ENCODE measurements at places on chromosomes 3 and 15.

GRCh38 chr3:129060276-129061022, at the start of gene GP9:
Gene GP9, plus strand, starts transcription at chr3:129060779. Its CDS starts 961 bp downstream, at chr3:129061740.
- no peak for DNase-seq

GRCh38 chr15:61459785-61460707, 230.9 kb upstream of the RORA start:
- no peak for DNase-seq

GRCh38 chr3:36597422-36597821, 166.9 kb downstream of the DCLK3 start:
- no peak for DNase-seq

DNA sequence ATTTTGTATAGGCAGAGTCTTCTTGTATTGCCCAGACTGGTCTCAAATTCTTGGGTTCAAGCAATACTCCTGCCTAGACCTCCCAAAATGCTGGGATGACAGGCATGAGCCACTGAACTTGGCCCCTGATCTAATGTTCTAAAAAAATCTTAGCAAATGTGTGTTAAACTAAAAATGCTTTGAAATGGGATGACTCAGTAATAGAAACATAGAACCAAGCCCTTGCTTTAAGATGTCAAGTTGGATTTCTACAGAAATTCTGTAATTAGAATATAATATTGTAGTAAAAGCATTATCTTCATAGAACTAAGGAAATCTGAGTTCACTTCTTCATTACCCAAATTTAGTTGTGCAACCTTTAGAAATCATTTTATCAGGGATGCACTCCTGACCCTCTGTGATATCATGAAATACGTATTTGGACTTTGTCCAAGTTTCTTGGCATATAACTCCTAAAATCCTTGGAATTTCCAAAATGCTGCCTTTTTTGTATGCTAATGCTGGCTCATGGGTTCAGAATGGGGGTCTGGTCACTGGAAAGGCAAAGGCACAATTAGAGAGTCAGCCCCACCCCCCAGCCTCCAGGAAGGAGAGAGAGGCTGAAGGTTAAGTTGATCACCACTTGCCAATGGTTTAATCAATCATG, 217.3 kb downstream of the TP63 start:
- DNase-seq, result no peak

GRCh38 chr15:90571063-90571541, 41.4 kb downstream of the CRTC3 start:
- DNase-seq, result no peak

DNA sequence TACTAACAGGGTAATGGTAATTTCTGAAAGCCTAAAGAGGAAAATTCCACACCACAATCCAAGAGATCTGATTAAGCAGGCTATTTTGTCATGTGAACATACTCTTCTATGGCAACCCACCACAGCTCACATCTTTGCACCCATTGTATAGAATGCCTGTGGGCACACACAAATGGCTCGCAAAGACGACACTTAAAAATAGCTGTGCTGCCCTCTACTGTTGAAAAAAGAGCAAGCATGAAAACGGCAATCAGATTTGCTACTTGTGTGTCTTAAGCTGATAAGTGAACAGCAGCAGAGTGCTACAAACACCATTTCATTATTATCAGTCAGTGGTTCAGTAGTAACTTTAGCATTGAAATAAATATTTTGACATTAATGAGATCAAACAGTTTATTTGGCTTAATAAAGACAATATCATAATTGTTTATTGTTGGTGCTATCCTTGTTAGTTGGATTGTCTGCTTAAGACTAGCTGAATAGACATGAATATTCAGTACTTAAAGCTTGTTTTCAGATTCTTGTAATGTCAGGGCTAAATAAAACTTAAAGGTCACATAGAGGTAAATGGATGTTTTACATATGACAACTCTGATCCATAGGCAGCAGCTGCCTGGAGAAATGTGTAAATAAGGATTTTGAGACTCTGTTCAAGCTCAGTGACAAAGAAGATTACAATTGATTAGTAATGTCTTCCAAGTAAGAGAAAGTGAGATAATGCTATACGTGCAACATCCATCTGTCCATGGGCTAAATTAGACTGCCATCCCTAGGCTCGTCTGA, 199.1 kb downstream of the LRRN1 start:
- DNase-seq, result no peak

DNA sequence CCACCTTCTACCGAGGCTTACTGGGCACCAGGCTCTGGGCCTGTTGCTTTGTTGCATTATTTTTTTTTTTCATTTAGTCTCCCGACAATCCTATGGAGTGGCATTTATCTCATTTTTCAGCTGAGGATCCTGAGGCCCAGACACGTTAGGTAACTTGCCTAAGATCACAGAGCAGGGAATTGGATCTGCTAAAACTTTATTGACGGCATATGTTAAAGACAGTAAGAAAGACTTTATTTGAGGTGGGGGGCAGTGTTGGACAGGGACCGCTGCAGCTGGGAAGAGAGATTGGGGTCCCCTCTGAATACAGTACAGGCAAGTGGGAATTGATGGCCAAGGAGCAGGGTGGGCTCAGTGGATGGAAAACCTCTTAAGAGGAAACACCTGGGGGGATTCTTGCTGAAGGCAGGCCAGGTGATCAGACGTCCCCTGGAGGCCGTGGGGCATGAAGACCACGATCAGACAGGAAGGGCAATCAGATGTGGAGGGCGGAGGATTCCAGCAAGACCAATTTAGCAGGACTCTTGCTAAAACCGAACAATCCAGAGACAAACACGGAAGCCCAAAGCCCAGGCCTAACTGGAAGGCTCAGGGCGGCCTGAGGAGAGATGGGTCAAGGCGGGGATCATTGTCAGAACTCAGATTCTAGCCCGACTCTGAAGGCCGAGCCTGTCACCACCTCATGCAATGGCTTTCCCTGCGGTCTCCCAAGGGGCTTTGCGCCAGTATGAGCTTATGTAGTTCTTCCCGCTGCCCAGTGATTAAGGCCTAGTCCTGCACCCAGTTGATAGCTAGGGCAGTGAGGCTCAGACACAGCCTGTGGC, 53.7 kb downstream of the RGMA start:
- no peak for DNase-seq

- no peak for DNase-seq
These were observed 485.9 kb downstream of the NSUN3 start for GRCh38 chr3:94548581-94549316.

GRCh38 chr15:84982301-84982920, 755 bp downstream of the PDE8A start:
- DNase-seq, result peak; percentile 12

DNA sequence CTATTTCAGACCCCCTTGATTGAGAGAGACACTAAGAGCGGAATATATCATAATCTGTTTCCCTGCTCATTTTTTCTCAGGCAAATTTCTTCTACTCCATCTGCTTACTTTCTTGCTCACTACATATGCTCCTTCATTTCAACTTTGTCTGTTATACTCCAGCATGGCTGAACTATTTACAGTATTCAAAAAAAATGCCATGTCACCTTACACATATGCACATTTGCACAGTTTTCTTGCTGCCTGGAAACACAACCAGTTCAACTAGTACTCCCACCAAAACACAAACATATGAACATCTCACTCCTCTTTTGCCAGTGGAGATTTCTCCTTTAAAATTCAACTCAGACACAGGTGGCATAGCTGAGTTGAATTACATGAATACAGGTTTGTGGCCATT, 1142.1 kb upstream of the CADM2 start:
- no peak for DNase-seq

DNA sequence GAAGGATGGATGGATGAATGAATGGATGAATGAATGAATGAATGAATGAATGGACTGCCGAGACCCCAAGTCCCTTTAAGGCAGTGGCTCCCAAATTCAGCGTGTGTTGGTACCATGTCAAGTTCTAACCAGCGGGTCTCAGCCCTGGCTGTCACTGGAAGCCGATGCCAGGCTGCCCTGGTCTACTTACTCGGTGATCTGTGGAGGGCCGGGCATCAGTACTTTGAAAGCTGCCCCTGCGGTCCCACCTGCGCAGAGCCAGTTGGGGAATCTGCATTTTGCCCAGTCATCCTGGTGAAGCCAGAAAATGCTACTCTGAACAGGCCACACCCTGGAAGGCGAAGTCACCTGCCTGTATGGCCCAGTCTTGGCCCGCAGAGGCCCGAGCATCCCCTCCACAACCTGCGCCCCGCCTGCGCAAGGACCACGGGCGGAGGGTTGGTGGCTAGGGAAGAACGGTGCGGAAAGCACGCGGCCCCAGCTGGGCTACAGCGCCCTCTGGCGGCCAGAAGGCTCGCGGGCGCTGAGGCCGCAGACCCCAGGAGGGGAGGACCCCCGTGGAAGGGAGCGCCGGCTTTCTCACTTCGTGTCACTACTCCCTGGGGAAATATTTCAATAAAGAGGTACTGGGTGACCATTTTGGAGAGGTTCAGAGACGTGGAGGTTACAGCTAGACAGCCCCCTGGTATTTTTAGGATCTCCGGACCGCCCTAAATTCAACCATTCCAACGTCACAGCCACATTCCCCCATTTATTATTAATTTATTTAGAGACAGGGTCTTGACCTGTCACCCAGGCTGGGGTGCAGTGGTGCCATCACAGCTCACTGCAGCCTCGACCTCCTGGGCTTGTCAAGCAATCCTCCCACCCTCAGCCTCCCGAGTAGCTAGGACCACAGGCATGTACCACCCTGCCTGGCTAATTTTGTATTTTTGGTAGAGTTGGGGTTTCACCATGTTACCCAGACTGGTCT, 34.9 kb downstream of the PRKCD start:
- peak; percentile 52 for DNase-seq

DNA sequence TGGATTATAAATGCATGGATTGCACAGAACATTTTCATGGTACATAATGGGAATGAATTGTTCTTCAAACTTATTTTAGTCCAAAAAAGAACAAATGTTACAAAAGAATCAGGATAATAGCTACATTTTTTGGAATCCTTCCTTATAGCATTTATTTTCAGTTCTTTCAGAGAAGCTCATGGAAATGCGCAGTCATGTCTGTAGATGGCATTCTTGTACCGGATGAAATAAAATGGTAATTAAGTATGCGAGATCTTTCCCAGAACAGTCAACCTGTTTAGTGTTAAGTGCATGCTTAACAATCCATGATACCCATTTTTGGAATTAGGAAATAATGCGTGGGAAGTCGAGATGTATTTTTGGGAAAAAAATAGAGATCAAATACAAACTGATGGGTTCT, 38.2 kb upstream of the GOLGA8B start:
- no peak for DNase-seq

- DNase-seq, result no peak
These were observed 52.9 kb upstream of the ARL6 start for GRCh38 chr3:97711654-97712053.

DNA sequence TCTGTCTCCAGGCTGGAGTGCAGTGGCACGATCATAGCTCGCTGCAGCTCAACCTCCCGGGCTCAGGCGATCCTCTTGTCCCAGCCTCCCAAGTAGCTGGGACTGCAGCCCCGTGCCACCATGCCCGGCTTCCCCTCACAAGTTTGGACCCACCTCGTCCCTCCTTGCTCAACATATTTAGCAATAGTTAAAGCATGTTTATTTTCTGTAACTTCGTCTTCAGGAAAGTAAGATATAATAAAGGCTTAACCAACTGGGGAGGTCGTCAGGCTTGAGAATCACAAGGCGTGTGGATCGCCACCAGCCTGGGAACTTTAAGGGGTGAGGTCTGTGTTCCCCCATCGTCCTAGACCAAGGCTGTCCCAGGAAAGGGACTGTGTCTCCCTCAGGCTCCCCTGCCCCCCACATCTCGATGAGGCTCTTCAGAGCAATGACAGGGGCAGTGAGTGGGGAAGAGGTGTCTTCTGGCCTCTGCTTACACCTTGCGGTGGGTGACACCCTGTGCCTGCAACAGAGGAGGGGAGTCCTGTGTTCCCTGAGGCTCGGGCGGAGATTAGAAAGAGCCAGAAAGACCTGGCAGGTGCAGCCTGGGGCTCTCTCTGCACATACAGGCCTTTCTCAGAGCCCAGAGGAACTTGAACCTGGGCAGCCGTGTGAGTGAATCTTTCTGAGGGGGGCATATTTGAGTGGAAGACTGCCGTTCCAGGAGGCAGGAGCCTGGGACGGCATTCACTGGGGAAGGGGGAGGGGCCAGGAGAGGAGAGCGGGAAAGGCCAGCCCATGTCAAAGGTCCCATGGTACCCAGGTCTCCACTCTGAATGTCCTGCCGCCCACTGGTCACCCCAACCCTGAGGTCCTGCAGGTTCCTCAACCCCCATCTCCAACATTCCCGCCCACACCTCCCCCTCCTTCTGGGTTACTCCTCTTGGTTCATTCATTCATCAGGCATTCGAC, 152.3 kb downstream of the SMAD6 start:
- DNase-seq, result no peak

DNA sequence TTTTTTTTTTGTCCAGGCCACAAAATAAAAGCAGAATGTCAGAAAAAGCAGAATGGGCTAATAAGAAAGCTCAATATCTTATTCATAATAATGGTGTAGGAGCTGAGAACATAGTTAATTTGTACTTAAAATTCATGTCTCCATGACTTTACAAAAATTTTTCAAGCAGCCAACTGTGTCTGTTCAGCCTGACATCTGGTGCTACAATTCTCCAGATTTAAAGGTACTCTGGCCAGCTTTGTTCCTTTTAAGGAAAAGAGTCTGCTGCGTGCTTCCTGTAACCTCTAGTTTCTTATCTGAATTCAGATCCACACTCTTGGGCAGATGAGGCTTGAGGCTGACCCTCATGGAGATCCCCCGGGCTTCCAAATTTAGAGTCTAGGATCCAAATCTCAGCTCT, 8.7 kb upstream of the RFX7 start:
- no peak for DNase-seq

DNA sequence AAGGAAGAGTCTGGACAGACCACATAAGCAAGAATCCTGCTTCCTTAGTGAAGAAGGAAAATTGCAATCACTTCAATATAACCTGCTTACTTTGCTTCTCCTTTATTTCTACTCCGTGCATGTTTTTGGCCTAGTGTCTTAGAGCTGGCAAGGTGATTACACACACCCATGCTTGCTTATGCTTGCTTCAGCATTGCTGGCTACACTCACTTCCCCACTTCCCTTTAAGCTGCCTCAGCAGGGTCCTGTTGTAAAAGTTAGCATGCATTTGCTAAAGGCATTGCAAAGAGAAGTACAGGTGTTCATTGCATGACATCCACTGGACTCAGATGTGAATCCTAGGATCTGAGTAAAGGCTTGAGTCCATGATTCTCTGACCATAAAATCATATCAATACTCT, 47.5 kb upstream of the STT3B start:
- no peak for DNase-seq

DNA sequence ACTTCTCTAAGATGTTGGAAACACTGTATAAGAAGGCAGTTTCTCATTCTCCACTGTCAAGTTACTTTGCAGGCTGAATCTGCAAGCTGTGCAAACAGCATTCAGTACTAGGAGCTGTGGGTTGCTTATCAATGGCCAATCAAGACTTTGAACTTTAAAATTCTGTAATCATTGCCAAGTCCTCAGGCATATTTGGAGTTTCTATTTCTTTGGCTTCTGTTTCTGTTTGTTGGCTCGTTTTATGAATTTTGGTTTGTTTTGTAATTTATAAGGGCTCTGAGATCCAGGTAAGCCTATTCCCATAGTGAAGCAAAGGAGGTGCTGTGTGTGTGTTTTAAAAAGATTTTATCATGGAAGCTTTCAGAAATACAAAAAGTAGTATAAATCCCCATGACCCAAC, 32.1 kb downstream of the TLNRD1 start:
- DNase-seq, result no peak

- DNase-seq, result no peak
These were observed 111.9 kb downstream of the ST8SIA2 start for GRCh38 chr15:92505611-92506010.
